ENCODE measurements at places on chromosomes 12 and 14.
A peak's percentile ranks its signal among the peaks of the same experiment; 100 is the strongest.

DNA sequence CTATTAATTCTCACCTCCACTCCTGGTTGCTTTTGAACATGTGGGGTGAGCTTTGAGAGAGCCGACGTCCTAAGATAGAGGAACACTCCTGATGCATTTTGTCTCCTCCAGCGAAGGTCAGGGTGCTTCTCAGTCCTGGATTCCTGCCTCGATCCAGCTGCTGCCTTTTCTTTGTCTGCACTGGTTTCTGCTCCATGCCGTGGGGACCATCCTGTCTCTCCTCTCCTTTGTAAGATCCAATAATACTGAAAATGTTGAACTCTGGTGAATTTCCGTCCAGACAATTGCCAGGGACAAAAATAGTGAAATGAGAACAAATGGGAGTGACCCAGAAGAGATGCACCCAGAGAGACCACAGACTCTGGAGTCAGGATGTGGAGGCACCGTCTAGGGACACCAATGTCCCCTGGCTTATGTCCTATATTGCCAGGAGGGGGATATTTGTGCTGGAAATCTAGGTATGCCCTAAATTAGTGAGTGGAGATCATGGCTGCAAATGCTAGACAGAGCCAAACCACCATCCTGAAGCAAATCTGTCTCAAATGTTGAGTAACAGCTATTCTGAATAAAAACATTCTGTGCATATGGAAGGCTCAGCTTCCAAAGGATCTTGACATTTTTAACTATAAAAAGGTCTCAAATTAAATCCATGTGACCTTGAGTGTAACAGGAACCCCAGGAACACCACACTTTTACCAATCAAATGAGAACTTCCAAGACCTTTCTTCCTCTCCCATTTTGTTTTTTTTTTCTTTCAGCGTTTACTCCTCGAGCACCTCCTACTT, 170.9 kb downstream of the PPM1H start:
- no peak for DNase-seq

DNA sequence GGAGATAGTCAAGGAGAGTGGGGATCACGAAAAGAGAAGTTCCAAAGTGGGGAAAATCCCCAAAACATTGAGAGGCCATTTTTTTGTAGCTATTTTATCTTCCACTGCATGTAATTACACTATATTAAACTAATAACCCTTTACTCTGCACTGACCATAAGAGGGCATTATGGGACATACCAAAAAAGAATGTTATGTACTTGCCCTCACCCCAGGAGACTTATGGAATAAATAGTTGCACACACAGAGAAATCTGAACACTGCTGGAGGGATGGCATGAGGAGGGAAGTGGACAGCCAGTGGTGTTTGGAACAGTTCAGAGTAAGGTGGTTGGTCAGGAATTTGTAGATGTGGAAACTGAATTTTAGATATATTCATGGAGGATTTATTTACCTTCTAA, 422.9 kb downstream of the SNAPC1 start:
- no peak for DNase-seq

DNA sequence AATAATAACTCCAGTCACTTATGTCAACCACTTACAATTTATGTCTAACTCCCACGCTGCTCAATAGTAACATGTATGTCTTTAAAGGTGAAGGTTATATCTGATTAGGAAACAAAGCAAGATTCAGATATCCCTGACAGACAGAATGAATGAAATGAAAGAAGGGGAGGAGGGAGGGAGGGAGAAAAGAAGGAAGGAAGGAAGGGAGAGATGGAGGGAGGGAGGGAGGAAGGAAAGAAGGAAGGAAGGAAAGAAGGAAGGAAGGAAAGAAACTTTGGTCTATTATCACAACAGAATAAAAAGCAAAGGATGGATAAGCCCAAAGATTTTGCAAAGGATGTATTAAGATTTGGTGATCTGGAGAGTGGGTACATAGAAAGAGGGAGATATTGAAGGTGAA, 433.3 kb downstream of the PRKD1 start:
- DNase-seq = no peak

DNA sequence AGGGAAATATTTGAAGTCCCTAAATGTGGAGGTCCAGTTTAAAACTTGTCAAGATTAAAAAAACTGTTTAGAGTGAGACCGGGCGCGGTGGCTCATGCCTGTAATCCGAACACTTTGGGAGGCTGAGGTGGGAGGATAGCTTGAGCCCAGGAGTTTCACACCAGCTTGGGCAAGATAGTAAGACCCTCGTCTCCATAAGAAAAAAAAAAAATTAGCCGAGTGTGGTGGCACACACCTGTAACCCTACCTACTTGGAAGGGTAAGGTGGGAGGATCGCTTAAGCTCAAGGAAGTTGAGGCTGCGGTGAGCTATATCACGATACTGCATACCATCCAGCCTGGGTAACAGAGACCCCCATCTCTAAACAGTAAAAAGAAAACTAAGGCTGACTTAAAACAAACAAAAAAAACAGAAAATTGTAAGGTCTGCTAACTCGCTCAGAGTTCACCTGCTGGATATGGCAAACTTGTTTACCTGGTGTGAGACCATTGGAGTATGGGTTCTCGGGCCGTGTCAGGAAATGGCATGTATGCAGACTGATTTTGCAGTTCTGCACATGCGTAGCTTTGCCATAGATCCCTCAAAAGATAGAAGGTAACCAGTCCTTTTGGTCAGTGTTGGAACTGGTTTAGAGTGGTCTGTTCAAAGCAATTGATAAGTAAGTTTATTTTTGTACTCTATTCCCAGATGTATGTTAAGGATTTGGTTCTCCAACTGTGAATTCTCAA, 2.1 kb downstream of the RNF10 start:
- peak; percentile 50 for DNase-seq

- no peak for DNase-seq
These were observed 367.2 kb upstream of the LMO3 start for GRCh38 chr12:16972923-16973770.

DNA sequence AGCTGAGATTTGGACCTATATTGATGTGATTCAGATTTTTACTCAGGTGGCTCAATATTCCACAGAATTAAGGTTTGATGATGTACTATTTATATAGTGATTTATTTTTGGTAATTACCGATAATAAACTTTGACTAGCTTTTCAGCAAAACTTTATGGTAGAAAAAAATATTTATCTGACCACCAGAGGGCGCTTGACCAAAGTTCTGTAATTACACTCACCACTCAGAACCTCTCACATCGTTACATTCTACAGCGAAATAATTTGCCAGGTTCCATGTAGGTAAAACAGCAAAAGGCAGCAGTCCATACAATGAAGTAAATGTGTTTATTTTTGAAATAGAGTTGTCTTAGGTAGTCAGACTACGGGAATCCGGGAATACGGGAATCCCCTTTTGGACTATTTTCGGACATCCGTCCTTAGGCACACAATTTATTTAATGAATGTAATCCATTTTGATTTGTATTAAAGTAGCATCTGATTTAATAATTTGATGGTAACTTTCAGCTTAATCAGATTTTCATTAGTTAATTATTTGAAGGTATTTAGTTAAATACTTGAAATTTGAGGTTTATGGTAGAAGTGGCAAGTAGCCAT, 143.0 kb upstream of the DDHD1 start:
- DNase-seq = no peak

All from Peyer's patch (tissue), 4 donors.